ENCODE measurements at places on chromosomes 7 and 10.

DNA sequence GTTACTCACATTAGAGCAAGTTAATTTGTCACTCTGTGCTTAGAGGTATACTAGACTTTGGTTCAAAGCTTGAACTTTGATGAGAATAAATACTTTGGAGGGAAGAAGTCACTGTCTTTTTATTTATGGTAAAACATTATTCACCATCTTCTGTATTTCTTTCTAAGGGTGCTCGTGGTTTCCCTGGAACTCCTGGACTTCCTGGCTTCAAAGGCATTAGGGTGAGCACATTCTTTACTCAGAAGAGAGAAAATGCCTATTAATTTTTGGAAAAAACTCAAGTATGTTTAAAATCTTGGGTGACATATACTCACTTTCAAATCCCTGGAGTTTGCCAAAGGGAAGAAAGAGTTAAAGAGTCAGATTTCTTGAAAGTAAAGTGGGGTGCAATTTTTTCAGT lies 10.8 kb downstream of the COL1A2 start:
- DNase-seq = no peak

GRCh38 chr10:88417387-88418030 lies 165.6 kb downstream of the RNLS start:
- no peak for DNase-seq

- DNase-seq = no peak
These were observed 406.4 kb upstream of the VWC2 start for GRCh38 chr7:49367072-49367471.

DNA sequence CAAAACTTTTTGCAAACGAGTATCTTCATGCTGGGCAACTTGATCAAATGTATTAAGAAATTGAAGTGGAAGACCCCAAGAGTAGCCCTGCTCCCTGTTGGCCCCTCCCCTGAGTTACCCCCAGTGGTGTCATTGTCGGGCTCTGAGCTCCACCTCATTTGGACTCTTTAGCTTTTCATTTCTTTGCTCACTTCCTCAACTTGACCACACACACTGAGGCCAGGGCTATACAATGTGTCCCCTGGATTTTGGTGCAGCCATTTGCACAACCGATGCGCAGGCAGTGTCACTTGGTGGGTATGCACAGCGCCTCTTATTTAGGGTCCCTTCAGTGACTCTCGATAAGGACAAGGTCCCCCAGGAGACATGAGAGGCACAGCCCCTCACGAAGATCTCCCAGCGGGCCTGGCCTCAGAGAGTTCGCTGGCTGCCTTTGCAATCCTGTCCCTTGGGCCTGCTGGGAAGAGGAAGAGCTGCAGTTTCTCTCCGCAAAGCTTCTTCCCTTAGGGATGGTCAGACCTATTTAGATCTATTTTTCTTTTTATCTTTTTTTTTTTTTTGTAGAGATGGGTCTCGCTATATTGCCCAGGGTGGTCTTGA lies 2.5 kb upstream of the MUC3A start:
- DNase-seq = no peak

- no peak for DNase-seq
These were observed 473 bp upstream of the ZNF32 start for GRCh38 chr10:43649185-43649523.

DNA sequence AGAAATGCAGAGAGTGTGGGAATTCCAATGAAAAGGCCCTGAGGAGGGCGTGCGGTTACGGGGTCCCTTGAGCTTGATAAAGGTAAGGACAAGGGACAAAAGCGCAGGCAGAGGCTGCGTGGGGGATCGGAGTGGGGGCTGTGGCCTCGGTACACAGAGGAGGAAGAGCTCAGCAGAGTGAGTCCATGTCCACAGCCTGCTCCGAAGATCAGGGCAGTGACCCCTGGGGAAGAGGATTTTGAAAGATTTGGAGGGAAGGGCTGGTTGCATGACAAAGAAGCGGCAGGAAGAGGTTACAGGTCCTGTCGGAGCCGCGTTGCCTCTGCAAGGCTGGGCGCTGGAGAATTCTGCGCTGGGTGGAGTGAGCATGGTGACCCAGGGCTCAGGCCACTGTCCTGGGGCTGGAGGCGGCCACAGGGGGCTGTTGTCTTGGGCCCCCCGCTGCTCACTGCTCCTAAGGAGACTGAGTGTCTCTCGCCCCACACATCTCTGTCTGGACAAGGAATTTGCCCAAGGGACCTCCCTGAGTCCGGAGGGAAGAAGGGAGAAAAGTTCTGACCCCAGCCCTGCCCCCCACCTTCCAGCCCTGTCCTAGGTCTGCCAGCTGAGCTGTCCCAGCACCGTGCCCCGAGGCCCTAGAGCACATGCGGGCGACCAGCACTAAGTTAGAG lies 69.8 kb upstream of the INSIG1 start:
- DNase-seq = no peak

GRCh38 chr10:52499281-52499680 lies 185.2 kb downstream of the DKK1 start:
- no peak for DNase-seq

DNA sequence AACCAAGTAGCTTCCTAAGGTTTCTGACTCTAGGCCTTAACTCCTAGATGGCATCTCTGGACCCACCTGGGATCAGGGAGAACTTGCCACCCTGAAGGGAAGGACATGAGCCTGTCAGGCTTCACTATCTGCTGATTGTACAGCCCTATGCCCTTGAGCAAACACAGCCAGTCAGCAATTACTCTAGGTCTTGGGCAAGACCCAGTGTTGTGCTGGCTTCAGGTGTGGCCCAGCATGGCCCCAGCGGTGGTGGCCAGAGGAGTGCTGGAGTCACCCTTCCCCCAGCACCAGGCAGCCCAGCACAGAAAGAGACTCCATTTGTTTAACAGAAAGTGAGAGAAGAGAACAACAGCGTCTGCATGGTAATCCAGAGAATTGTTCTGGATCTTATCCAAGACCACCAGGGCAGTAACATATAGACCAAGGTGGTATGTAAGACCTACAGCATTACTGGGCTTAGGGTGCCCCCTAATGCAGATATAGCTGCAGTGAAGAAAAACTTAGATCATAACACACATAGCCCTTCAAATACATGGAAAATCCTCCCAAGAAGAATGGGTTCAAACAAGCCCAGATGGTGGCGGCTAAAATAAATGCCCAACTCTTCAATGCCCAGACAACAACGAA lies 207.7 kb downstream of the MAGI2 start:
- no peak for DNase-seq

DNA sequence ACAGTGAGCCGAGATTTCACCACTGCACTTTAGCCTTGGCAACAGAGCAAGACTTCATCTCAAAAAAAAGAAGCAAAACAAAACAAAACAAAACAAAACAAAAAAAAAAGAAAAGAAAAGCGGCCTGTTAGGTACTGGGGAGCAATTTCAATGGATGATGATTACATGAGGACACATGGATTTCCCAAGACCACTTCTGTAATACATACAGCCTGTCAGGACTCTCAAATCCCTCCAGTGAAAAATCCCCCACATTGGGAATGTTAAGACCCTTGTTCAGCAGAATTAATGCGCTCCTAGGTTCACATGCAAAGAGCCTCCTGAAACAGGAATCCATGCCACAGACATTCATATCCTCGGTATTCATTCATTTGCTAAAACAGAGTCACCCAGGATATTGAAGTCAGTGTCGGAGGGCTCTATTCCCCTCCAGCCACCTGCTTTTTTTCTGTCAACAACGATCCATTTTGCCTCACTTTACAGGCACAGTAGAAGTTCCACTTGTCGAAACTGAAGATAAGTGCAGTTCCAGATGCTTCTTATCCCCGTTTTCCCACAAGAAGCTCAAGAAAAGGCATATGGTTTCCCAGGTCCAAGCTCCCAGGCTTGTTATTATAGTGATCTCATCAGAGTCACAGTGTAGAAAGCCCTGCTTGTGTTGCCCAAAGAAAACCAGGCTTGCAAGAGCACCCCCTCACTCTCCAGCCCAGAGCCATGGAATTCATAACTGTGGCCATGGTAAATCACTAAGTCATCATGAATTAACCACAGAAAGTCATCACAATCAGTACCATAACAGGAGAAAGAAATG lies 20.2 kb downstream of the SLC16A12 start:
- no peak for DNase-seq

GRCh38 chr10:33952692-33953360 lies 618.4 kb upstream of the NRP1 start:
- DNase-seq = no peak

- no peak for DNase-seq
These were observed 1.9 kb upstream of the GPR22 start for GRCh38 chr7:107467972-107468371.
